ENCODE measurements at places on chromosomes 3 and 15.

DNA sequence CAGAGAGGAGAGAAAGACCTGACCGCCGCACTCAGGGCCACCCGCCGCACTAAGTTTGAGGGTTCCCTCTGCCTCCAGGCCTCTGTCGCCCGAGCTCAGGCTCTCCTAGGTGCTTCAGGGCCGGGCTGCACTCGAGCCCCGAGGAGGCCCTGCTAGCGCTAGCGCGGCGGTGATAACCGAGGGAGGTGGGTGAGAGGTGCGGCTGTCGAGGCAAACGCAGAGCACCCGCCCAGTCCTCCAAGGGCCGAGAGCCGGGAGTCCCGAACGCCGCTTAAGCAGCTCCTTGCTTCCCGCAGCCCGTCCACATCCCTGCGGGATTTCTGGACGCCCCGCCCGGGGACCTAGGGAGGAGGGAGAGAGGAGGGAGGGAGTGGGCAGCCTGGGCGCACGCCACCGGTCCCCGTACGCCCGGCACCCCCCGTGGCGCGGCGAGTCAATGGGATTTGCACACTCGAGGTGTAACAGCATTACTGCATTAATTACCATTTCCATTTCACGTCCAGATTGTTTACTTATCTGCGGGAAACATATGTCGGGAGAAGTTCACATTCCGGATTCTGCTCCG is 6.8 kb downstream of the SOX14 start:
- DNase-seq = no peak

GRCh38 chr15:71577071-71577470 is 233.3 kb upstream of the NR2E3 start:
- DNase-seq = no peak

DNA sequence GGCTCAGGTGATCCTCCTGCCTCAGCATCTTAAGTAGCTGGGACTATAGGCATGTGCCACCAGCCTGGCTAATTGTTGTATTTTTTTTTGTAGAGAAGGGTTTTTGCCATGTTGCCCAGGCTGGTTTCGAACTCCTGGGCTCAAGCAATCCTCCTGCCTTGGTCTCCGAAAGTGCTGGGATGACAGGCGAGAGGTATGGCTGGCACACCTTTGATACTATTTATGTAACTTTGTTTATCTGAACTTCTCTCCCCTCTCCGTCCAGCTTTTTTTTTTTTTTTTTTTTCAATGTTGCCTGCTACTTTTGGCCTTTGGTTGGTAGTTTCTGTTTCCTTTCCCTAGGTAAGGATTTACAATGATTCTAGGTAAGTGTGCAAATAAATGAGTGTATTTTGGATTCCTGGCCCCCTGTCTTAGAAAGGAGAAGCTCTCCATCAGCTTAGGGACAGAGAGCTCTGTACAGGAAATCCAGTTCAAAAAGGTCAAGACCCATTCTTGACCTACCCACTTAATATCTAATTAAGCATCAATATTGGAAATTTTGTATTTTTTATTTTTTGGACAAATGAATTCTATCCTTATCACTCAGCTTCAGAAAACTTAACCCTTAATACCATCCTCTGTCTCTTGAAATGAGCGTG is 6.8 kb downstream of the ARL6IP5 start:
- DNase-seq = no peak

DNA sequence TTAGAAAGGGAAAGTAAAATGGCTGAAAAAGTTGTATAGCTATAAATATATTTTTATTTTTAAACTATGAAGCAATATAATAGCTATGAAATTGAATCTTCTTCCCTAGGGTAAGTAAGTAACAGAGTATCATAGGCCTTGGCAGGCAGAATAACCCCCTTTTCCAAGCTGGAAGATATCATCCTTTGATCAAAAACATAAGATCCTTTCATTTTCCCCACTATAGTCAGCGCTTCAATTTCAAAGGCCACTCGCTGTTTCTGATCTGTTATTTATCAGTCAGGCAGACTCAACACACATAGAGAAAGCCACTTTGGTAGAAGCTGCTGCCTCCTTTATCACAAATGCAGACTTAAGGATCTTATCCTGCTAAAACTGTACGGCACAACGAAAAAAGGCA is 74.0 kb upstream of the UBE2E2 start:
- no peak for DNase-seq

DNA sequence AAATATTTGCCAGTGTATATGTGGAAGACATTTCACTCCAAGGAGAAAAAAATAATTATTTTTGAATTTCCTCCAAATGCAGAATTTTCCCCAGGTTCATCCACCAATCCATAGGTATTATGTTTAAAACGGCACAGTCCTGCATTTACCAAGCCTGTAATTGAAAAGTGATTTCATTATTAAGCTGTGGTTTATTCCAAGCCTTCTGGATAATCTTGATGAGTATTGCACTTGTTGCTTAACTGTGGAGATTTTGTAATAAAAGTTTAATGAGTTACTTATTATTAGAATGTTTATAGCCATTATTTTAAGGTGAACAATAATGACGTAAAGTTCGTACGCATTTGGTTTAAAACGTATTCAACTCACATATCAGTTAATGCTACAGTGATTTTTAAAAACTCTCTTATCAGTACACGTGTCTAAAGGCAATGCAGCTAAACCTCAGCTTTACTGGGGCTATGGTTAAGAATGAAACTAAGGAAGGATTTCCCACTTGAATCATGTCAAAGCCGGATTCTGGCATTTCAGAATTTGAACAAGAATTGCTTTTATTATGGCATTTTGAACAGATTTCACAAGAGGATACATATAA is 283.9 kb downstream of the MECOM start:
- no peak for DNase-seq

DNA sequence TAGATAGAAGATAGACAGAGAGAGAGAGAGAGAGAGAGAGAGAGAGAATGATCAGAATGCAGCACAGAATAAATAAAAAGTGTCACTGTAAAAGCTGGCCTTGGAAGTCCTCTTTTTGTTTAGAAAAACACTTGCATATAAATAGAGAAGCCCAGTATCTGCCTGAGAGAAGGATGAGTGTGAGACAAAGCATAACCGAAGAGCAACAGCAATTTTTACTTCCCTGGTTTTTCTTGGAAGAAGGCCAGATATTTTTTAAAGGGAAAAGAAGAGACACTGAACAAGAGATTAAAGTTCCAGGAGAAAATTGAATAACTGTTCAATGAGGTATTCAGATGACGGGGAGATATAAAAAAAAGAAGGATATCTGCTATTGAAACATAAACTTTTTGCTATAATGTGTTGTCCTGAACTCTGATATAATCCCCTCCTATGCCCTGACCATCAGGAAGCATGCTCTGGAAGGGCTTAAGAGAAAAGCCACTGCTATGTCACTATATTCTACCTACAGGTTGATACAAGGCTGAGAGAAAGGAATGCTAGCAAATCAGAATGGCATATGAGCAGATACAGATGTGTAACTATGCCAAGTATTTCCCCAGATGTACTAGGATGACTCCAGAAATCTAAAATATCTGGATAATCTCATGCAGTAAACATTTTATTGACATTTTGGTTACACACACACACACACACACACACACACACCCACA is 358.9 kb downstream of the RBMS3 start:
- DNase-seq = no peak

DNA sequence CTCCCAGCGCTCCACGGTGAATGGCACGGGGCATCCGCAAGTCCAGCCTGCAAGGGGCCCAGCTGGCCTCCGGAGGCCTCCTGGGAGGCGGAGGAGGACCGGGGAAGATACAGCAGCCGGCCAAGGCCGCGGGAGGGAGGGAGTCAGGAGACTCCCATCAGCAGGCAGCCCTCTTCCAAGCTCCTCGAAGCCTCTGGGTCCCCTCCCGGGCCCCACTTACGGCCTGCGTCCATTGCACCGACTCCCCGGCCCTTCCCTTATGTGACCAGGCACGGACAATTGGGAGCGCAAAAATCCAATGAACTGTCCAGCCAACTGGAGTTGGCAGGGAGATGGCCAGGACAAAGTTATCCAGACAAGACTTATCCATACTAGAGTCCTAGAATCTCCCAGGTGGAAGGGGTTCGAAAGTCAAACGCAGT is 668 bp downstream of the MFGE8 start:
- no peak for DNase-seq

DNA sequence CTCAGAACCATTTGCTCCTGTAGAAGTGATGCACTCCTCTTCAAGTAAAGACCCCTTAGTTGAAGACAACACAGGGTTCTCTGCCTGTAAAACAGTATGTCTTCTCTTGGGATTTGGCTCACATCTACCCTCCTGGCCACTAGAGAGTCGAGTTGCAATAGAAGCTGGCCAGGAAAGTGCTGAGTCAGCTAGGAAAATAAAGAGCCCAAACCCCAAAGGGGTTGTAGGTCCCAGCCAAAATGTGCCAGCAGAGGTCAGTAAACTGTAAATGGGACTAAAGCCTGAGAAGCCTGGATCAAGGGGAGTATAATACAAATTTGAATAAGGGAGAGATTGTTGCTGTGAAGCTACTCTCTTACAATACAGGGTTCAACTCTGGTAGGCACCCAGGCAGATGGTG is 37.2 kb upstream of the THBS1 start:
- no peak for DNase-seq

- DNase-seq = no peak
Observed at GRCh38 chr15:79948095-79948695, 22.8 kb downstream of the BCL2A1 start.

GRCh38 chr15:57589281-57589680 is 2.4 kb upstream of the MYZAP start:
- DNase-seq = no peak

GRCh38 chr15:71526060-71526820 is 284.1 kb upstream of the NR2E3 start:
- DNase-seq = no peak

DNA sequence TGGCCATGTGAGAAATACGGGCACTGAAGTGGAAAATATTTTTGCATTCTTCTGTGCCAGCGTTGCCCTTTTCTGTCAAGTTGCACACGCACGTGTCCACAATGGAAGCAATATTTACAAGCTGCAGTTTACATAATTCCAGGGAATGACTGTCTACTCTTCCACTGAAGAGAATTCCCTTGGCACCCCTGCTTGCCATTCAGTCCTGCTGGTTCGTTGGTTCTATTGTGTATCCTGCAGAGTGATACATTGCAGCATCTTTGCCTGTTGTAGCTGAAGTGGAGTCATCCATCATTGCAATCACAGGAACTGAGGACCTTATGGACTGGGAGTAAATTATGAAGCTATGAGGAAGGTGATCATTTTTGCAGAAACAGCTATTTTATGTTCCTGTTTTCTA is 759.4 kb downstream of the ROBO2 start:
- DNase-seq = no peak

- no peak for DNase-seq
Observed at GRCh38 chr3:27910456-27910855, 188.3 kb upstream of the EOMES start.

GRCh38 chr3:25297667-25298585 is 130.1 kb upstream of the RARB start:
- DNase-seq = no peak

GRCh38 chr3:120983841-120984240 is 75.8 kb downstream of the STXBP5L start:
- DNase-seq = no peak

DNA sequence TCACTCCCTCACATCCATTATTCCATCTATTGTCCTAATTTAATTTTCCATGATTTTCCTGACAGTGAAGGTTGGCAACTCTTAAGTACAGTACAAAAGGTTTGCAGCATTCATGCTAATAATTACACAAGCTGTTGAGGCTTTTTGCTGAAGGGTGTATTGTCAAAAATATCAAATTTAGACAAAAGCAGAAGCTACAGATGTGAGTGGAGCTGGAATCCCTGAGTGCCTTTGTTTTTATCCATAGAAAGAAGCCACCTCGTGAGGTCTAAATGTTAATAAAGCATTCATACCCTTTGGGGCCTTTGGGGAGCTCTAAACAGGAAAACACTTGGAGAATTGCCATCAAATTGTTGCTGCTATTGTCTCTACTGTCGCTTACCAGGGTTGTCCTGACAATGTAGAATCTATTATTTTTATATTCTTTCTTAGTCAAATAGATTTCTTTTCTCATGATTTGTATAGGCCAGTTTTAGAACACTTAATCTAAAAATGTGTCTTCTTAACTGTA is 185.8 kb upstream of the ROBO1 start:
- DNase-seq = no peak

DNA sequence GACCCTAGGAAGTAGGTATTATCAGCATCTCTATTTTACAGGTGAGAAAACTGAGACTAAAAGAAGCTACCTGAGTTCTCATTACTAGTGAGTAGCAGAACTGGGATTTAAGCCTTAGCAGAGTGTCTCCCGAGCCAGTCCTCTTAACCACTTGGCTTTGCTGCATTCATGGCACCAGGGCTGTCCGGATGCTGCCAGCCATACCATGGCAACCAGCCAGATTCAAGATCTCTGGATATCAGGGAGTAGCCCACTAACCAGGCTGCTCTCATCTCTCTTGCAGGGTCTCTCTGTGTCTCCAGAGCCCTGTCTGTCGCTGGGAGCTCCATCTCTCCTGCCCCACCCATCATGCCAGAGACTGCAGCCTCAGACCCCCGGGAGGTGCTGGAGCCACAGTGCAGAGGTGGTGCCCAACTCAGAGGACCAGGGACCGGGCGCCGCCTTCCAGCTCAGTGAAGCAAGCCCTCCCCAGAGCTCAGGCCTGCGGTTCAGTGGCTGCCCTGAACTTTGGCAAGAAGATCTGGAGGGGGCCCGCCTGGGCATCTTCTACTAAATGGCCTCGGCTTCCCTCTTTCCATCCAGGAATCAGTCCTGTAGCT is 1.7 kb downstream of the MESP2 start:
- no peak for DNase-seq

GRCh38 chr3:11312166-11312565 is 40.0 kb downstream of the ATG7 start:
- DNase-seq = no peak

DNA sequence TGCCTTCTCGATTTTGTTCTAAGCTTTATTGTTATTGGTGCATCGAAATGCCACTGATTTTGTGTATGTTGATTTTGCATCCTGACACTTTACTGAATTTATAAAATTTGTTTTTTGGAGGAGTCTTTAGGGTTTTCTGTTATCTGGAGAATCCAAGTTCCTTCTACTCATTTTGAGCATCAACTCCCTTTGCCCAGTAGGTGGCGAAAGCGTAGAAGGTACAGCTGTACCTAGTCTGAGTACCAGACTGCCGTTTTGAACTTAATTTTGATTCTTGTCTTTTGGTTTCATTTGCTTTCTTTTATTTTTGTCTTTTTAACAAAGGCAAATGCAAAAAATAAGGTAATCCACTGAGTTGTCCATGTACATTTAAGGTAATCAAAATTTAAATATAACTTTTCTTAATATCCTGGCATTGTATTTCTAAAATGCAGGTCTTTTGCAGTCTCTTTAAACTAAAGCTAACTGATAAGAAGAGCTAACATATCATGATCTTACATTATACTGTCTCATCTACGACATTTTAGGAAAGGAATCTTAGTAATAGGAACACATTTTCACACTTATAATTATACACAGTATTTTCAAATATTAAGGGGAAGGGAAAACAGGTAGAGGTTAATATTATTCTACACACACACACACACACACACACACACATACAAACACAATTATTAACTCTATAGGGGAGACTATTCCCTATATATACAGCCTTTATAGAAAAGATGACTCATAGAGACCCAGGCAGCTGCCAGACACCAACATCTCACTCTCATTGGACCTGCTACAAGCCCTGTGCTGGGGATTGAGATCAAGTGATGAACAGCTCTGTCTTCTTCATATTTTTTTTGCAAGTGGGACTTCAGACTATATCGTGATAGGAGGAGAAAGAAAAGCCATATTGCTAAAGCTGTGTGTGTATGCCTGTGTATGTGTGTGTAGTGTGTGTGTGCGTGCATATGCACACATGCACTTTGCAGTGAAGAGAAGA is 71.8 kb downstream of the SYNPR start:
- DNase-seq = no peak

- DNase-seq = peak; percentile 18
Observed at GRCh38 chr3:10547413-10547812, 42.0 kb upstream of the ATP2B2 start.
